Bronchial epithelial cell (primary cell): ENCODE measurements at places on chromosomes 13 and 19.

GRCh38 chr13:98827449-98827848 lies 75.0 kb upstream of the SLC15A1 start:
- no peak for DNase-seq

- DNase-seq: no peak
Measured at GRCh38 chr13:25733696-25734435, 317.9 kb downstream of the SHISA2 start.

- DNase-seq: no peak
Measured at GRCh38 chr19:45187421-45188100, 9.0 kb downstream of the BLOC1S3 start.

DNA sequence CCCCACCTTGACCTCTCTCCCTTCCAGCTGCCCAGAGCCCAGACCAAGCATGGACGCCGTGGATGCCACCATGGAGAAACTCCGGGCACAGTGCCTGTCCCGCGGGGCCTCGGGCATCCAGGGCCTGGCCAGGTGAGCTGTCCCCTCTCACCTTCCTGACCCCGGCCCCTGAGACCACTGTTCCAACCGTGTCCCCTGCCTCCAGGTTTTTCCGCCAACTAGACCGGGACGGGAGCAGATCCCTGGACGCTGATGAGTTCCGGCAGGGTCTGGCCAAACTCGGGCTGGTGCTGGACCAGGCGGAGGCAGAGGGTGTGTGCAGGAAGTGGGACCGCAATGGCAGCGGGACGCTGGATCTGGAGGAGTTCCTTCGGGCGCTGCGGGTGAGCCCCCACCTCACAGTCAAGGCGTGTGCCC lies 312 bp downstream of the CAPS start:
- no peak for DNase-seq

DNA sequence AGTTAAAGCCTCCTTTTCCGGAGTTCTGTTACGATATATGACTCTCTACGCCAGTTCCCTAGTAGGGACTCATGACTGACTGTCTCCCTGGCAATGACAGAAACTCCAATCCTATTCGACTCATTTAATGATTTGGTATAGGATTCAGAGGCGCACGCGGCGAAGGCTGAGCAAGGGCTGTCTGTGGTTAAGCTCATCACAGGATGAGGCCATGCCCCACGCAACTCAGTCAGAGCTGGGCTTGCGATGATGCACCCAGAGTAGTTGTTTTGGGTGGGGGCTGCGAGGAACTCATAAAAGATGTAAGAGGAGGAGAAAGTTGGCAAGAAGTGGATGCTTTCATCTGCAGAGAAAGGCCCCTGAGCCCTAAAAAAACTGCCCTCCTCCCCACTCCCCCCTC lies 468 bp upstream of the SERTM1 start:
- no peak for DNase-seq

DNA sequence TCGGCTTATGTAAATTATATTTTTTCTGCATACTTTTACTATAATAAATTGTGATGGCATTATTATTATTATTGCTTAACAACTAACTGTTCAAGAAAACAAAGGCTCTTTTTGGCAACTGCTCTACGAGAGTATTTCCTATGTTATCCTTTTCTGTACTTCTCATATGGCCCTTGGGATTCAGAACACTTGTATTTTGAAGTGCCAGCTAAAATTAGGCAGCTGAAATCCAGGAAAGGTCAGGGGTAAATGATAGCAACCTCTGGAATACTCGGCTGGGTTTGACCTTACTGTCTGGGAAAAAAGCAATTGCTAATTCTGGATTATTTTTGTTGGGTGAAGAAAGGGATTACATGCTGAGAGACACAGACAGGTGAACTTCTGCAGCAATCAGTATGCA lies 23.9 kb downstream of the EDNRB start:
- DNase-seq: no peak

DNA sequence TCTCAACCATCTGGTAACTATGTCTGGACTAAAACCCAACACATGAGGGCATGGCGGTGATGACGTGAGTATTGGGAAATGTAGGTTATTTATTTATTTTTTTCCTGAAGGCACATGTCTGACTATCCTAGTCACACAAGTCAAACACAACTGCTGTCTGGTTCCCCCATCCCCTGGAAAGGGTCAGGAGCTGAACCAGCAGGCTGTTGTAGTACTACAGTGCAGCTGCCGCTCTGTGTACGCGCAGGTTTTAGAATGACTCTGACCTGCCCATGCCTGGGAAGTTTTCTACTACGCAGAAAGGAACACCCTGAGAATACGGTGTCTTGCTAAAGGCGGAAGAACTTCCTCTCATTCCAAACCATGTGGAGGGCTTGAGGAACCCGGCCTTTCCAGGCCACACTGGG lies 1.2 kb downstream of the SLC7A1 start:
- DNase-seq: peak; percentile 94

DNA sequence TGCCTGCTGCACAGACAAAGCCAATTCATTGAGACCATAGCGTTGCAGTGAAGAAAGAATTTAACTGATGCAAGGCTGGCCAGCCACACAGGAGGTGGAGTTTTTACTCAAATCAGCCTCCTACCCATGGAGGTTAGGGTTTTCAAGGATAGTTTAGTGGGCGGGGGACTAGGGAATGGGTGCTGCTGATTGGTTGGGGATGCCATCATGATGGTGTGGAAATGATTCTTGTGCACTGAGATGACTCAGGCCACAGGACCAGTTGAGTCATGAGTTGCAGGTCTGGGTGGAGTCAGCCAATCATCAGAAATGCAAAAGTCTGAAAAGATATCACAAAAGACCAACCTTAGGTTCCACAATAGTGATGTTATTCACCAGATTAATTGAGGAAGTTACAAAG lies 359.6 kb downstream of the FOXO1 start:
- peak; percentile 51 for DNase-seq

DNA sequence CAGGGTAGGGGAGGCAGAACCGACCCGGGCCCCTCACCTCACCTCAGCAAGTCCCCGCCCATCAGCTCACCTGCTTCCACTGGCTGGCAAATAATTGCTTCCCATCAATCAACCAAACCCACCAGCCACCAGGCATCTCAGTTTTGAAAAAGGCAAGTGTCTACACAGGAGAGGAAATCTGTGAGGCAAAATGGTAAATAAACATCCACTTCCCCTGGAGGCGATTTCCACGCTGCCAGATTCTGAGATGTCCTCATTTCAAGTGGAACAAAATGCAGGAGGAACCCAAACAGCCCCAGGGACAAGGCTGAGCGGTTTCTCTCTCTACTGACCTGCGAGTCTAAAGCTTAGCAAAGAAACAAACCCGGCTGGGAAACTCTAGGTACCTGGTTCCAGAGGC lies 117.5 kb downstream of the CRYL1 start:
- DNase-seq: no peak

GRCh38 chr19:48506138-48506733 lies 5.4 kb downstream of the LMTK3 start:
- peak; percentile 42 for DNase-seq

GRCh38 chr19:871446-872265 lies 12.2 kb downstream of the CFD start:
- peak; percentile 20 for DNase-seq

- DNase-seq: no peak
Measured at GRCh38 chr19:30778061-30778460, 405.9 kb downstream of the ZNF536 start.

DNA sequence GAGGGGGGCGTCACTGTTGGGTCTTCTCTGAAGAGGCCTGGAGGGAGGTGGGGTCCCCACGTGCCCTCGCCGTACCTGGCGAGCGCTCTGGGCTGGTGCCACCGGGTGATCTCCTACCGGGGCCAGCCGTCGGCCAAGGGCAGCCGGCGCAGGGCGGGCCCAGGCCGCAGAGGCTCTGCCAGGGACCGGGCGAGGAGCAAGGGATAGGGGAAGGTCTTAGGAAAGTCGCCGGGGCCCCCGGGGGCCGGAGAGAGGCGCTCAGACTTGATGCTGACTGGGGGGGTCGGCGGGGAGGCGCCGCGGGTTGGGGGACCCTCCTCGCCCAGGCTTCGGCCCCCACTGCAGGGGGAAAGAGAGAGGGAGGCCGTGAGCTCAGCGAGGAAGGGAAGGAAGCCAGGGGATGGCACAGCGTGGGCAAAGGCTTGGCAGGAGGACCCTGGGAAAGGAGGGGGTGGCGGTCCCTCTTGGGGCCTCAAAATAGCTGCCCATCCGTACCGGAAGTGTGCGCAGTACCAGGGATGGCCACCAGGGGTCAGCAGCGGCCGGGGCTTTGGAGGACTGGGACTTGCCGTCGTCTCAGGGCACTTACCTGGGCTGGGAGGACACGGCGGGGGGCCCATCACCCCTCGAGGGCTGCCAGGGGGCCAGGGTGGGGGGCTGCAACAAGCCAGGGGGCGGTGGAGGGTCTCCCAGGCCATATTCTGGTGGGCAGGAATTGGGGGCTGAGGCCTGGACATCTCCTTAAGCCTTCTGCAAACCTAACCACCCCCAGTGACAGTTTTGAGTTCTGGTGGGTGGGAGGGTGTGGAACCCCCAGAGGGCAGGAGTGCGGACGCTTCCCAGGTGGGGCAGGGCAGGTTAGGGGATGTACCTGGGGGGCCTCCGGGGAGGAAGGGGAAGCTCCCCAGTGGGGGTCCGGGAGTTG lies 7.7 kb upstream of the TMEM161A start:
- DNase-seq: peak; percentile 36

GRCh38 chr19:11678504-11678903 lies 60.2 kb downstream of the ZNF823 start:
- DNase-seq: no peak

DNA sequence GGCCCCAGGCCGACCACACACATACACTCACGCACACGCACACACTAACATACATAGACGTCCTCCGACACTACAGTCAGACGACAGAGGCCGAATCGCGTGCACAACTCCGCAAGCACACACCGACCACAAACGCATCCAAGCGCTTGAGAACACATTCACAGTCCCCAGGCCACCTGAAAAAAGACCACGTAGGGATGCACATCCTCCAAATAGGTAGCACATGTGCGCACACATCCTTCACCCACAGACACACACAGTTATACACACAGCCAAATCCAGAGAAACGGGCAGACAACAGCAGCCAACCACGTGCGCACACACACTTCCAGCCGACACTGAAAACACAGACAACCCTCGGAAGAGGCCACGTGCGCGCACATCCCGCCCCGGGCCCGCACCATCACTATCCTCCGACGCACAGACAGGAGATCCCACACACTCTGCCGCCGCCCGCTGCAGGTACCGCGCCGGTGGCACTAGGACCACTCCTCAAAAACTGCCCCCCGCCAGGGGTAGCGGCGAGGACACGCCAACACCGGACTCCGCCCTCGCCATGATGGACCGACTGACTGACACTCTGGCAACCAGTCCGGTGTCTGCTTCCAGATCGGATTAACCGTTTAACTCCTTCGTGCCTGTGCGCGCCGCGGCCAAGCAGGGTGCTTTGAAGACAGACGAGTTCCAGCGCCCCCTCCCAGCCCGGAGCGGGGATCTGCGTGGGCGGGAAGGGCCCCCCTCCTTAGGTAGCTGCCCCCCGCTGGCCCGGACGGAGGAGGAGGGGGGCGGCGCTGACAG lies 493 bp upstream of the PDE4A start:
- DNase-seq: no peak

- peak; percentile 63 for DNase-seq
Measured at GRCh38 chr13:112791663-112792440, 102.0 kb downstream of the ATP11A start.
